NCI-H2171 (cell line): ENCODE measurements at places on chromosomes 1 and 21.

GRCh38 chr1:94144836-94145235, 23.9 kb upstream of the ABCA4 start:
- DNase-seq, result no peak

GRCh38 chr1:56397409-56397808, 182.0 kb downstream of the PLPP3 start:
- no peak for DNase-seq

DNA sequence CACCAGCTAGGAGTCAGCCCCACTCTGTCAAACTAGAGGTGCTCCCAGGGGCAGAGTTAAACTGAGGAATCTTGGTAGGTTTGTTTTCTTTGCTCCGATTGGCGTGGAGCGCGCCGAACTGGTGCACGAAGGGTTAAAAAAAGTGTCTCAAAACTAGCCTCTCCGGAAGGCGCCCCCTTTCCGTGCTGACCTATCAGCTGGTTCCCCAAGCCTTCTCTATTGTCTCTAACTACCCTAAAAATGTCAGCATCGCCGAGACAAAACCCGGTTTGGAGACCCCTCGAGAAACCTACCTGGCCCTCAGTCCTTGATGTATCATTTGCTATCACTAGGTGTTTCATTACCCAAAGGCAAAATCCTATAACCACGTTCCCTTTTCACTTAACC, 2.2 kb downstream of the TGFB2 start:
- DNase-seq, result no peak

GRCh38 chr1:37410815-37411214, 63.6 kb upstream of the ZC3H12A start:
- DNase-seq, result no peak
